Calu3 (cell line): ENCODE measurements at places on chromosomes 7 and 10. TPM values are rescaled to one million over a fixed set of nuclear protein-coding genes. Genes with fewer than 3 reads are reported as not detected.

The DRGX gene
- total RNA-seq = not detected in 2 replicates

DNA sequence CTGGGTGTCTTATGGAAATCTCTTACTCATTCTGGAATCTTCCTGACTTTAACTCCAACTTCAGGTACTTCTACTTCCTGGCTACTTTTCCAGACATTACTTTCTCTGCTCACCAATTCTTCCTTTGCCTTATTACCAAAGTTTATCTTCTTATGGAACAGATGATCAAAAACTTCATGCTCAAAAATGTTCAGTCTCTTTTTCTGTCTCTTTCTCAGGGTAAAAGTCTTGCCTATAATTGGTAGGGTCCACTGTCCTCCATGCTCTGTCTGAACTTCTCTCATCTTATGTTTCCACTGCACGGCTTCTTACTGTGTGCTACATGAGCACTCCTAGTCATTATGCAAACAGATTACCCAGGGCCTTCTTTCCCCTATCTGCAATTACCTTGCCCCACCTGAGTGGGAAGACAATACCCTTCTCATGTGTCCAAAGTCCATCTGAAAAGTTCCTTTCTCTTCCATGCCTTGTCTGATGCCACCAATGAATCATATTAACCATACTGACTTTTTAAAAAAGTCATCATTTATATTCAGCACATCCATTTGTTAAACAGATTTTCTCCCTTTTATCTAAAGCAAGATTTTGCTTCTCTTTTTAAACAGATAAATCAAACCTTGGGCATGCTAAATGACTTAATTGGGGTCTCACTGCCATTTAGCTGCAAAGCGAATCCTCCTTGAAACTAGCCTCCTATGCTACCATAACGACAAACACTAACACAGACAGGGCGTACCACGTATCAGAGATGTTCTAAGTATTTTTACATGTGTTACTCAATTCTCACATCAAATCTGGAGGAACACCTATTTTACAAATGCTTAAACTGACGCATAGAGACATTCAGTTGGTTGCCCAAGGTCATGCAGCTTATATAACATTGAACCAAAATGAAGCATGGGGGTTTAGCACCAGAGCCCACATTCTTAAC is 48.8 kb downstream of the SEMA3C start:
- peak; percentile 7 for DNase-seq

The PPP1R3C gene
- 5.5 and 7.8 TPM in 2 replicates for total RNA-seq

The FEZF1 gene
- 0.22 TPM in 1 of 2 replicates, not detected in the other for total RNA-seq

DNA sequence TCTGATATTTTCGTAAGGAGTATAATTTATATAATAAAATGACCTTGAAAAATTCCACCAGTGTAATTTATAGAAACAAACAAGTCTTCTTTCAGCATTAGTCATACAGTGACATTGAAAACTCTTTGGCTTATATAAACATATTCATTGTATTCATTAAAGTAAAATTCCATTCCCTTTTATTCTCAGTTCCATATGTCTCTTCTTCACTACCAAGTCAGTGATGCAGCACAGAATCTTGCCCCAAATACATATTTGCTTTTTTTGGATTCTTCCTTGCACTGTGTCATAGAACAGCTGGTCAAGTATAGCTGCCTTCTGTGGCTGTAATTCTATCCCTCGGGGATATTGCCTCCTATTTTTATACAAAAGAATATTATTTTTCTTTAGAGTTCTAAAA is 884.5 kb upstream of the POT1 start:
- DNase-seq = no peak

GRCh38 chr7:18163091-18163490 is 135.4 kb upstream of the PRPS1L1 start:
- DNase-seq = no peak

The BICC1 gene
- total RNA-seq = 58.0 and 70.2 TPM in 2 replicates

GRCh38 chr7:45589061-45589460 is 14.9 kb downstream of the ADCY1 start:
- no peak for DNase-seq
